NCI-H1417 (cell line): ENCODE measurements at places on chromosomes 11 and 22.
A peak's percentile ranks its signal among the peaks of the same experiment; 100 is the strongest.

GRCh38 chr11:128644576-128644975 is 49.3 kb upstream of the FLI1 start:
- DNase-seq = no peak

- DNase-seq = no peak
Observed at GRCh38 chr11:27028561-27028965, 12.1 kb upstream of the BBOX1 start.

GRCh38 chr11:117096201-117096991 is 1.8 kb downstream of the SIK3 start:
- no peak for DNase-seq

GRCh38 chr11:74926304-74927030 is 22.4 kb downstream of the XRRA1 start:
- DNase-seq = no peak

- DNase-seq = no peak
Observed at GRCh38 chr22:21032868-21033688, 717 bp upstream of the SLC7A4 start.

GRCh38 chr11:130163346-130164220 is 4.0 kb downstream of the ST14 start:
- DNase-seq = no peak

GRCh38 chr11:14872032-14872431 is 20.0 kb downstream of the CYP2R1 start:
- DNase-seq = no peak

DNA sequence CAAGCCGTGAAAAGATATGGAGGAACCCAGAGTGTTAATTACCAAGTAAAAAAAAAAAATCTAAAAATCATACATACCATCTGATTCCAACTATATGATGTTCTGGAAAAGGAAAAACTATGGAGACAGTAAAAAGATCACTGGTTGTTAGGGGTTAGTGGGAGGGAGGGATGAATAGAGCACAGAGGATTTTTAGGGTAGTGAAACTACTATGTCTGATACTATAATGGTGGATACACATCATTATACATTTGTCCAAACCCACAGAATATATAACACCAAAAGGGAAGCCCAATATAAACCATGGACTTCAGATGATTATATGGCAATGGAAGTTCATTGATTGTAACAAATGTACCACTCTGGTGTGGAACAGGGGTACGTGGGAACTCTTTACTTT is 74.1 kb downstream of the ENTHD1 start:
- no peak for DNase-seq

DNA sequence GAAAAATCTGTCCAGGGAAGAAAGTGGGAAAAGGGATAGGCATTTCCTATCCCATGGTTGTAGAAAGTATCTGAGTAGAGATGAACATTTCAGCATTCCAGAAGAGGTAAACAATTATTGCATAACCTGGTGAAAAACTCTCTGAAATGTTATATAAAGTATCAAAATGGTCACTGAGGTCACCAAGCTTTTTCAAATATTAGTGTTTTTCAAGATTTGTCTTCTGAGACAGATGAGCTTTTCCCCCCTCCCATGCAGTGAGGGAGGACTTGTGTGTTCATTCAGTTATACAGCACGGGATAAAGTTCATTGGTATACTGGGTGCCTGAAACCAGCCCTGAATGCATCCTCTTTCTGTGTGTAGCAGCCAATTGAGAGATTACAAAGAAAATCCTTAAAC is 1.9 kb upstream of the DEPDC7 start:
- DNase-seq = no peak

- DNase-seq = no peak
Observed at GRCh38 chr11:14980854-14981253, 8.7 kb upstream of the CALCA start.

DNA sequence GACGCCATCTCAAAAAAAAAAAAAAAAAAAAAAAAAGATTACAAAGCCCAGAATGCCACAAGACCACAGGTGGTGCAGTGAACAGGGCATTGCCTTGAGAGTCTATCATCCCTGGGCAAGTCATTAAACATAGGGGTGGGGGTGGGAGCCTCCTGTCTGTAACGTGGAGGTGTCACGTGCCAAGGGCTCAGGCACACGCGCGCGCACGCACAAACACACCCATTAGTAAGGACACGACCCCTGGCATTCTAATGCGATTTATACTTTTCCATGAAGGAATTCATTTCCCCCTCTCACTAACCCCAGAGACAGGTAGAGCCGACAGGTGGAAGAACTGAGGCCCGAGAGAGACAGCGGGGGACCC is 5.8 kb upstream of the GCAT start:
- no peak for DNase-seq

GRCh38 chr11:64146036-64146955 is 19.6 kb downstream of the MACROD1 start:
- peak; percentile 55 for DNase-seq

DNA sequence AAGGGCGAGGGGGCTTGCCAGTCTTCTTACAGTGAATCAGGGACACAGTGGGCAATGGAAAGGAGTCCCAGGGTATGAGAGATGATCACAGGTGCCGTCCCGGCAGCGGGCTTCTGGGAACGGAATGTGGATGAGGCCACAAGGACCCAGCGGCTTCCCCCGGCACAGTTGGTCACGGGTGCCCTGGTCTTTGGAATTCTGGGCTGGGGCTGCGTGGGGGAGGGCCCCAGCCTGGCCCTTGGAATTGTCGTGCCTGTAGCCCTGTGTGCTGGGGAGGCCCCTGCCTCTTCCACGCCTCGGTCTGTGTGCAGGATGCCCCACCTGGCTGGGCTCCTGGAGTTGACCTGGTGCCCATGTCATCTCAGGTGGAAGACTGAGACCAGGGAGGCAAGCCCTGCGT is 76.6 kb downstream of the FBLN1 start:
- DNase-seq = no peak

- no peak for DNase-seq
Observed at GRCh38 chr11:75518771-75519653, 6.7 kb downstream of the GDPD5 start.

GRCh38 chr11:45078236-45079074 is 68.0 kb upstream of the PRDM11 start:
- DNase-seq = no peak

- no peak for DNase-seq
Observed at GRCh38 chr11:66417000-66417399, 3.8 kb upstream of the NPAS4 start.

- DNase-seq = no peak
Observed at GRCh38 chr22:39242595-39243438, 2.0 kb downstream of the PDGFB start.

GRCh38 chr11:3667149-3668035 is 3.8 kb downstream of the CHRNA10 start:
- no peak for DNase-seq

- DNase-seq = no peak
Observed at GRCh38 chr11:13896175-13896980, 66.1 kb upstream of the SPON1 start.

GRCh38 chr11:108680271-108680670 is 15.4 kb downstream of the DDX10 start:
- no peak for DNase-seq

DNA sequence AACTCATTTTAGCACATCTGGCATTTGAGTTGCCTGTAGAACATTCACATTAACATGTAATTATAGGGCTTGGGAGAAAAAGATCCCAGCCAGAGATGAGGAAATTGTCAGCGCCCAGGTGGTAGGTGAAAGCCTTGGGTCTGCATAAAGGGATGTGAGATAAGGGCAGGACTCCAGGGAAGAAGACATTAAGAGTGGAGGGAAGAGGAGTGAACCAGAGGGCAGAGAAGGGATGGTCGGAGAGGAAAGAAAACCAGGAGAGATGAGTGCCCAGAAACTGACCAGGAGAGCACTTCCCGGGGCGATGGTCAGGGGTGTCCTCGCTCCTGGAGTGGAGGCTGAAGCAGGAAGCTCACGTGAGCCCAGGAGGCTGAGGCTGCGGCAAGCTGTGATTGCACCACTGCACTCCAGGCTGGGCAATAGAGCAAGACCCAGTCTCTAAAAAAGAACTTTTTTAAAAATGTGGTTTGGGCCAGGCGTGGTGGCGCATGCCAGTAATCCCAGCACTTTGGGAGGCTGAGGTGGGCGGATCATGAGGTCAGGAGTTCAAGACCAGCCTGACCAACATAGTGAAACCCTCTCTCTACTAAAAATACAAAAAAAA is 20.3 kb upstream of the DGKZ start:
- peak; percentile 82 for DNase-seq

- no peak for DNase-seq
Observed at GRCh38 chr11:92101920-92102319, 122.7 kb upstream of the FAT3 start.

GRCh38 chr11:68694431-68695297 is 10.3 kb downstream of the GAL start:
- DNase-seq = no peak

DNA sequence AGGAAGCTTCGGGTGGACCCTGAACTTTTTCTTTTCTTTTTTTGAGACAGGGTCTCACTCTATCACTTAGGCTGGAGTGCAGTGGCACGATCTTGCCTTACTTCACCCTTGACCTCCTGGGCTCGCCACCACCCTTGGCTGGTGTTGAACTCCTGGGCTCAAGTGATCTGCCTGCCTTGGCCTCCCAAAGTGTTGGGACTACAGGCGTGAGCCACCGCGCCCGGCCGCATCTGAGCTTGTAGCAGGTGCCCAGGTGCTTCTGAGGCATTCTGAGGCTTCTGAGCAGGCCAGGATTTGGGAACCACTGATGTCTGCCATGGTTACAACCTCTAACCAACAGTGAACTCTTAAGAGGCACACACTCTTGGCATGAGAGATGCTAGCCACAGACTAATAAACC is 5.1 kb downstream of the USP35 start:
- DNase-seq = no peak

GRCh38 chr11:124754710-124755109 is 2.7 kb upstream of the VSIG2 start:
- DNase-seq = no peak

DNA sequence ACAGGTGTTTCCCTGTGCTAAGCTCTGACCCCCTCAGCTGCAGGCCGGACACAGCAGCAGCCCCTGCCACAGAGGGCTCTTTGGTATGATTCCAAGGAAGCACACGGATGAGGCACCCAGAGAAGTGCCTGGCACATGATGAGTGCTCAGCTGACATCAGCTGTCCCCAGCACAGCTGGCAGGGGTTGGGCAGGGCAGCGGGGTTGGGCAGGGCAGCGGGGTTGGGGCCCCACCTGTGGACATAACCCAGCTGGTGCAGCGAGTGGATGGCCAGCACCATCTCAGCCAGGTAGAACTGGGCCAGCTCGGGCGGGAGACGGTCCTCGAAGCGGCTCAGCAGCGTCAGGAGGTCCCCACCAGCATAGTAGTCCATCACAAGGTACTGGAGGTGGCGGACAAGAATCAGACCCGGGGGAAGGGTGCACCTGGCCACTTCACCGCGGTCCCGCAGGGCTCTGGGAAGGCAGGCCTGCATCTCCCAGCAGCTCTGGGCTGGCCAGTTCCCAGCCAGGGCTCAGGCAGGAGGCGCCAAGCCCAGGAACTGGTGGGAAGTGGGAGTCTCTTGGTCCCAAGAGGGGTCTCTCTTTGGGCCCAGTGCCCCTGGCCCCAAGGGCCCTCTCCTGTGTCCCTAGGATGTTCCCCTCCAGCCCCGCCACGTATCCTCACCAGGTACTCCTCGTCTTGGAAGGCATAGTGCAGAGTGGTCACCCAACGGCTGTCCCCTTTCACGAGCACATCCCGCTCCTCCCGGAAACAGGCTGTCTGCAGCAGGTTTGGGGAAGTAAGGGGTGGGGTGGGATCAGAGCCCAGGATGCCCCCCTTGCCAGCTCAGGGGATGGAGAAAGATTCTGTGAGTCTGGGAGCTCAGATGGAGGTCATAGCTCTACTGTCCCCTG is 4.3 kb downstream of the CDC42BPG start:
- no peak for DNase-seq

- no peak for DNase-seq
Observed at GRCh38 chr11:12784445-12784844, 110.2 kb downstream of the TEAD1 start.

DNA sequence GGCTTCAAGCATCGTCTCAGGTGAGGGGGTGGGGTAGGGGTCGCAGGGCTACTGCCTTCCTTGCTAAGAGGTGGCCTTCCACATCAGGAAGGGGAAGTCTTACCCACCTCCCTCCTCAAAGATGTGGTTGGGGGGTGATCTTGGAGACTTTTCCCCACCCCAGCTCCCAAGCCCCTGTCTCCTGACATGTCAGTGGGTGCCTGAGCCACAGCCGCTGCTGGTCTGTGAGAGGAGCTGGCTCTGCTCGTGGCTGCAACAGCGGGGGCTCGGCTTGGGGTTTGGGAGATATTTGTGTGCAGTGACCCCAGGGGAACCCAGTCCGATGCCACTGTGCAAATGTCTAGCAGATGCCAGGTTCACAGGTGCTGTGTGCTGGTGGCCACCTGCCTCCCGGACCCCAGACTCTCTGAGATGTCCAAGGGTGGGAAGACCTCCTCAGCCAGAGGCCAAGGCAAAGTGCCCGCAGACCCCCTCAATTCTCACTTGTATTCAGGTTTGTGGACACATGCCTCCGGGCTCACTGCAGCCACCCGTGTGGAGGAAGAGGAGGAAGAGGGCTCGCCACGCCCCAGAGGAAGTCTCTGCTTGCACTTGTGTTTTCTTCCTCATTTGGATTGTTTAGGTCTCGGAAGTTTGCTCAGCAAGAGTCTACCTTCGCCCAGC is 1.9 kb downstream of the KCNQ1 start:
- DNase-seq = no peak

DNA sequence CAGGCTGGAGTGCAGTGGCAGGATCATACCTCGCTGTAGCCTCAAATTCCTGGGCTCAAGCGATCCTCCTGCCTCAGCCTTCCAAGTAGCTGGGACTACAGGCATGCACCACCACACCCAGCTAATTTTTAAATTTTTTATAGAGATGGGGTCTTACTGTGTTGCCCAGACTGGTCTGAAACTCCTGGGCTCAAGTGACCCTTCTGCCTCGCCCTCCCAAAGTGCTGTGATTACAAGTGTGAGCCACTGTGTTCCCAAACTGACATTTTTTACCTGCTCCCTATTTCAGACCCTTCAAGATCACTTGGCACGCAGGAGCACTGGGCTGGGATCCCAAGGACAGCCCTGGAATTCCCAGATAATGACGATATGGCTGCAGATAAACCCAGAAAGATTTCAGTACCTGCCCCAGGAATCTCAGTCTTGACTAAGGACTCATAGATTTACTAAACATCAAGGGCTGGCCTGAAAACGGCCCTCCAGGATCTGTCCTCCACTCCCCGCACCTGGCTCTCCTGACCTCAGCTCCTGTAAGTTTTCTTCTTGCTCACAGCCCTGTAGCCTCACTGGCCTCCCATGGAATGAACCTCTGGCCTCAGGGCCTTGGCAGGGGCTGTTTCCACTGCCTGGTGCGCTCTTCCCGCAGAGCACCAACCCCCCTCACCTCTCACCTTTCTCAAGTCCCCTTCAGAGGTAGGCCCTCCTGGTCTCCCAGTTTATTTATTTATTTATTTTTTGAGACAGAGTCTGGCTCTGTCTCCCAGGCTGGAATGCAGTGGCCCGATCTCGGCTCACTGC is 3.6 kb upstream of the CSNK1E start:
- no peak for DNase-seq

GRCh38 chr11:64114231-64114630 is 51.7 kb downstream of the MACROD1 start:
- no peak for DNase-seq
